ENCODE measurements at places on chromosomes 3 and 15. TPM values are rescaled to one million over a fixed set of nuclear protein-coding genes. Genes with fewer than 3 reads are reported as not detected.

Gene ATXN7
- total RNA-seq: 28.8 TPM

Gene THAP10
- 6.1 TPM for total RNA-seq

Gene DOCK3
- 6.6 TPM for total RNA-seq

Gene NIPA2
- 64.4 TPM for total RNA-seq

Gene RYR3
- 0.38 TPM for total RNA-seq

Gene RAD51
- total RNA-seq: 34.1 TPM

Gene WNT5A
- total RNA-seq: 1.4 TPM

Gene SEMA5B
- total RNA-seq: 36.6 TPM

Gene CYP1A1
- total RNA-seq: 0.31 TPM

Gene LRRIQ4
- total RNA-seq: 0.11 TPM

GRCh38 chr3:54353546-54353945 is 231.2 kb downstream of the CACNA2D3 start:
- no peaks in the 10 kb centered on the region for H3K27me3 ChIP-seq
- H3K36me3 ChIP-seq: no peaks in the 10 kb centered on the region
- peak; percentile 28 for DNase-seq
- H3K4me1 ChIP-seq: peaks cover 4% of the 10 kb centered on the region

GRCh38 chr3:32569540-32570420 is 878 bp downstream of the DYNC1LI1 start:
- peaks cover 8% of the 10 kb centered on the region for H3K4me1 ChIP-seq
- peak overlapping the region; percentile 91 for H3K4me3 ChIP-seq
- peak overlapping the region; percentile 99 for H3K27ac ChIP-seq
- H3K27me3 ChIP-seq: no peaks in the 10 kb centered on the region
- H3K36me3 ChIP-seq: peaks cover 21% of the 10 kb centered on the region
- DNase-seq: peak; percentile 95

DNA sequence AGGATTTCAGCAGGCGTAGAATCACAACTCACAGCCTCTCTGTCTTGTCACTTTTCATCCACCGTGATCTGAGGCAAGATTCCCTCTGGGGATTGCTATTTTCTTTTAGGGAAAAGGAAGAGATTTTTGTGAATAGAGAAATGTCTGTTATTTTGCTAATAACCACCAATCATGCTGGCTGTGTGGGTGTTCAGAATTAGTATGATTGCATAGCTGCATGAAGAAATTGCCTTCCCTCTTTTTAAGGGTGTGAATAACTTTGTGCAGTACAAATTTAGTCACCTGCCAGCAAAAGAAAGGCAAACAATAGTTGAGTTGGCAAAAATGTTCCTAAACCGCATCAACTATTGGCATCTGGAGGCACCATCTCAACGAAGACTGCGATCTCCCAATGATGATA is 60.8 kb downstream of the KAT2B start:
- H3K36me3 ChIP-seq: no peaks in the 10 kb centered on the region
- no peaks in the 10 kb centered on the region for H3K27me3 ChIP-seq
- H3K27ac ChIP-seq: no peak overlapping the region

DNA sequence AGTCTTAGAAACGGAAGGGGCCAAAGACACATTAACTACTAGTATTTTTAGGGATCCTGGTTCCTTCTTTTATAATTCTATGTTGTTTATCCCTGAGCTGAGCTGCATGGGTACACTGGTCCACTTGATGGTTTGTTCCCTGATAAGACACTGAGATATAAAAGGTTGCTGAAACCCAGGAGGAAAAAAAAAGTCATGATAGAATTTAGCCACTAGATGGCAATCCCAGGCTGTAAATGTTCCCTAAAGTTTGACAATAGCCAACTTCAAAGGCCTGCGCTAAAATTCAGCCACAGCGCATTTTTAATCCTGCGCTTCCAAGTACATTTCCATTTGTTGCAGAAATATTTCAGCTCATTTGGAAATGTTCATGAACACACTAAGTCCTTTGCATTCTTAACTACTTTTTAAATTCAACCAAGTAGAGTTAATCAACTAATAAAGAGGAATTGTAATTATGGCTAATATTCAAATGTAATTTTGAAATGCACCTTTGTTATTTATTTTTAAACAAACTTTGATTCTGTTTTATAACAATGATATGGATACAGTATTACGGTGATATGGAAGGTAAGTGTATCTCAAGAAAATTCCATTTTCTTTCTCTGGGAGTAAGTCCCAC is 249.3 kb upstream of the FEZF2 start:
- H3K27ac ChIP-seq: no peak overlapping the region
- H3K4me1 ChIP-seq: no peaks in the 10 kb centered on the region
- no peak overlapping the region for H3K4me3 ChIP-seq

GRCh38 chr15:100738614-100739013 is 136.2 kb downstream of the ASB7 start:
- H3K36me3 ChIP-seq: no peaks in the 10 kb centered on the region
- H3K4me1 ChIP-seq: peaks cover 4% of the 10 kb centered on the region
- no peak for DNase-seq
- H3K4me3 ChIP-seq: no peak overlapping the region
- H3K27me3 ChIP-seq: no peaks in the 10 kb centered on the region

DNA sequence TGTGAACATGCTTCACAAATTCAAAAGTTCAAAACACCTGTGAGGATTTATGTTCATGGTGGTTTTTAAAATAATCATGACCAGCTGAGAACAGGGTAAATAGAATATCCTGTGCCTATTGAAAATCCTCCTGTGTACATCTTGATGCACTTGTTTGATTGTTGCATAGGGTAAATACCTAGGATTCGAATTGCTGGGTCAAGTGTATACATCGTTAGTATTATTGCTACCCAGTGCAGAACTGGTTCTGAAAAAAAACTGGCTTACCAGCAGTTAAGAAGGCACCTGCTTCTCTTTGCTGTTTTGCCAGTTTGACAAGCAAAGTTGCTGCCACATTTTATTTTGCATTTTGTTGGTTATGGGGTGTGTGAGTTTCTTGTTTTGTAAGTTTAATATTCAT is 272.6 kb downstream of the CLSTN2 start:
- H3K4me1 ChIP-seq: peaks cover 24% of the 10 kb centered on the region
- no peaks in the 10 kb centered on the region for H3K36me3 ChIP-seq
- H3K27me3 ChIP-seq: no peaks in the 10 kb centered on the region
- no peak for DNase-seq
- no peak overlapping the region for H3K4me3 ChIP-seq
